ENCODE measurements at places on chromosomes 11 and 22.

DNA sequence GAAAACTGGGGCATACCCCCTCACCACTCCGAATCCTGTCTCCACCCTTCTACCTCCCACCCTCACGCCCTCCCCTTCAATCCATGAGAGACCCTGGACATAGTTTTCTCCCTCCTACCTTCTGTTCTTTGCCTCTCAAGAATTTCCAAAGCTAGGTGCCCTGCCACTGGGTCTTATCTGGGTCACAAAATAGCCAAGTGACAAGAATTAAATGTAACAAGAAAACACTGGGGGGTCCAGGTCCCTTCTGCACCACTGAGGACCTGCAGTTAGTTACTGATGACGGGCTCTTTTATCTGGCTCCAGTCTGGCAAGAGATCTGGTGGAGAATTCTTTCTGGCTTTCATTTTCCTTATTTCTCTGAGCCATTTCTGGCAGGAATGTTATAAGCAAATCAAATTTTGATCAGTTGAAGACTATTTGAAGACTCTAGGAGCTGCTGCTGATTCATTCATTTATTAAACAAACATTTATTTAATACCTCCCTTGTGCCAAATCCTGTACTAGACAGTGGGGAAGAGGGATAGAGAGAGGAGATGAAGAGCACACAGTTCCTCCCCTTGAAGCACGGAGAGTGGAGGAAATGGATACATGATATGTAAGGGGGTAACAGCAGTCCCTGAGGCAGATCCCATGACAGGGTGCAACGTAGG is 135.2 kb downstream of the RRAS2 start:
- no peak for DNase-seq

DNA sequence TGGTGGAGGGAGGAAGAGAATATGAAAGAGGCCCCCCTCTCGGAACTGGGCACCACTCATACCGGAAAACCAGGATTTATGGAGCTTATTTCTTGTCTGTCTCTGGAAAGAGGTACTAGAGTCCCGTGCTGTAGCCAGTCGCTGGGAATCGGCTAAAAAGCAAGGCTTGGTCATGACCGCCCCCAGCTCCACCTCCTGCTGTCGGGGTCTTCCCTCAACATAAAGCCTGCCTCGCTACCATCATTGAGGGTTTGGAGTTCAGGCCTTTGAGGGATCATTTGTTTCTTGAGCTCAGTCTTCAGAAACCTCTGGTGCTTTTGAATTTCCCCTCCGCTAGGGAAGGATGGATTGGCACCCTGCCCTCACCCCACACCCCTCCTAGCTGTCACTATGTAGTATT is 97.1 kb downstream of the TSPAN18 start:
- no peak for DNase-seq

GRCh38 chr11:14249121-14249963 is 109.6 kb downstream of the RRAS2 start:
- peak; percentile 75 for DNase-seq

GRCh38 chr11:103067118-103067517 is 24.8 kb downstream of the DCUN1D5 start:
- no peak for DNase-seq

GRCh38 chr11:126476266-126476924 is 120.9 kb downstream of the ST3GAL4 start:
- DNase-seq = no peak

DNA sequence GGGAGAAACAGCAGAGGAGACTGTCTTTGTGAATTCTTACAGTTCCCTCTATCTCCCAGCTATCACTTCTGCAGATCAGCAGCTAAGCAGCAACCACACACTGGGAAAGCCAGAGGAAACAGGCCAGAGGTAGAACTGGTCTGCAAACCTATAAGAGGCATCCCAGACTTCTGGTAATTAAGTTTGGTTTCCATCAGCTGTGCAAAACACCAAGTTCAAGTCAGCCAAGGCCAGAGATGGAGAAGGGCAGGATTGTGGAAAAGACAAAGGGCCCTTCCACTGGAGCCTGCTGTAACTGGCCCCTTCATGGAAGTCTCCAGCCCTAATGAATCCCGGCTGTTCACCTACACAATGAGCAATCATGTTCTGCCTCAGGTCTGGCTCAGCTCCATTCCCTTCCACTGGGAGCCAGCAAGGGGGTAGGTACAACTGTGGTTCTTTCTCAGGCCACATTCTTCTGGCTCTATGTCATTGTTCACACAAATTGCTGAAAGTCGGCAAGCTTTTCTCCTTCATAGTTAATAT is 4.6 kb upstream of the PAMR1 start:
- DNase-seq = no peak

DNA sequence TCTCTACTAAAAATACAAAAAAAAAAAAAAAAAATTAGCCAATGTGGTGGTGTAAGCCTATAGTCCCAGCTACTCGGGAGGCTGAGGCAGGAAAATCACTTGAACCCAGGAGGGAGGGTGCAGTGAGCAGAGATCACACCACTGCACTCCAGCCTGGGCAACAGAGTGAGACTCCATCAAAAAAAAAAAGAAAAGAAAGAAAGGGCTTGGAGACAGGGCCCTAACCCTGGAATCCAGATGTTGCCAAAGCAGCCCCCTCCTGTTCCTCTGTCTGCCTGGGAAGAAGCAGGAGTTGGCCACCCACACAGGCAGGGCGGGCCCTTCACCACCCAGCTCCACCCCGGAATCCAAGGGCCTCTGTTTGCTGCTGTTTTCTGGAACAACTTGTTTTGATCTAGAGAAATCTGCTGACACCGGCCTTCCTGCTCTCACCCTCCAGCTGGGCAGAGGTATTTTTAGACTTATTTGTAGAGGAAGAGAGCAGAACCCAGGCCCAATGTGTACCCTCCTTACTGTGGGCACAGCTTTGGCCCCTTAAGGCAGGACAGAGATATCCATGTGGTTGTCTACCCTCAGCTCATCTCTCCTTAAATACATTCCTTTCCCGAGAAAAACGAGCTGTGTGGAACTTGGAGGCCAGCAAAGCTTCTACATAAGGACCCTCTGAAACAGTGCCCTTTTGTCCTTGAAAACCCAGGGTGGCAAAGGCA is 2.7 kb upstream of the NEAT1 start:
- peak; percentile 82 for DNase-seq

DNA sequence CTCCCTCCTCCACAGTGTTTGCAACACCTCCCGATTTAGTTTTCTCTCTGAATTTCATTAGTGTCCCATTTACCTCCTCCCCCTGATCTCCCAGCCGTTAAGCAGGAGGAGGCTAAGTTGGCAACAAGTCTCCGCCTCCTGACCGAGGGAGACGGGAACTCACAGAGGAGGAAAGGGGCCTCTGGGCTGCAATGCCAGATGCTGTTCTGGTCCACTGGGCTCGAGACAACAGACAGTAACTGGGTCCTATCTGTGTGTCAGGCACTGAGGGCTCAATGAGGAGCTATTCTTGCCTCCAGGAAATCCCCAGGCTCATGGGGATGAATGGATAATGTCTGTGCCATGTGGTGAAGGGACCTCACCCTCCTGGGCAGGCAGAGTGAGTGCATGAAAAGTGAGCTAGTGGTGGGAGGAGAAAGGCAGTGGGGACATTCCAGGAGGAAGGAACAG is 228.1 kb downstream of the TENM4 start:
- no peak for DNase-seq

GRCh38 chr11:77557553-77557952 is 32.2 kb upstream of the AQP11 start:
- DNase-seq = peak; percentile 19

DNA sequence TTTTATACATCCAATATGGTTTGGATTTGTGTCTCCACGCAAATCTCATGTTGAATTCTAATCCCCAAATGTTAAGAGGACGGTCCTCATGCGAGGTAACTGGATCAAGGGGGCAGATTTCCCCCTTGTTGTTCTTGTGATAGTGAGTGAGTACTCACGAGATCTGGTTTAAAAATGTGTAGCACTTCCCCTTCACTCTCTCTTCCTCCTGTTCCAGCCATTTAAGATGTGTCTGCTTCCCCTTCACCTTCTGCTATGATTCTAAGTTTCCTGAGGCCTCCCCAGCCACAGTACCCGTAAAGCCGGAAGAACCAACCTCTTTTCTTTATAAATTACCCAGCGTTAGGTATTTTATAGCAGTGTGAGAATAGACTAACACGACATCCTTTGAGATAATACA is 98.6 kb downstream of the TTC28 start:
- DNase-seq = no peak

- no peak for DNase-seq
Measured at GRCh38 chr22:30336752-30337460, 10.2 kb upstream of the TBC1D10A start.

DNA sequence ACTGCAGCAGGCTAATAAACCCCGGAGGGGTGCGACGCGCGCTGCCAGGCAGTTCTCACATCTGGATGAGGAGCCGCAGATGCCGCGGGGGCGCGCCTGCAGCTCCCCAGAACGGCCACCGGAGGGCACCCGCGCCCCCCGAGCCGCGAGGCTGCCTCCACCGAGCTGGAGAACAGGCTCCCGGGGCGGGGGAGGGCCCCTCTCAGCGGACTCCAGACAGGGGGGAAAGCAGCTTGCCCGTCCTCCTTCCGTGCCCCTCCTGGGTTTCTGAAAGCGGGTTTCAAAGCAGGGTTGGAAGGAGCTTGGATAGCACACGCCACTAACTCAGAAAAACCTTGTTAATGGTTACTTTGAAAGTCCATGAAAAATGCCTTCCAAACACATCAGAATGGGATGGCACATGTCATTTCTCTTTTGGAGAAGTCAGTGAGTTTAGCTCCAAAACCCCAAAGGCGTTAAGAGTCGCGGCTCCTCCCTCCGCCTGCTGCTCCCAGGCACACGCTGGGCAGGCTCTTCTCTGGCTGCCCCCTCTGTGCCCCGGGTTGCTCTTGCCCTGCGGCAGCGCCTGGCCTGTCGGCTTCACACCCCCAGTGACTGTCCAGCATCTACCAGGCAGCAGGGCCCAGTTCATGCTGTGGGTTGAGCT is 317.8 kb downstream of the NTM start:
- DNase-seq = peak; percentile 23

DNA sequence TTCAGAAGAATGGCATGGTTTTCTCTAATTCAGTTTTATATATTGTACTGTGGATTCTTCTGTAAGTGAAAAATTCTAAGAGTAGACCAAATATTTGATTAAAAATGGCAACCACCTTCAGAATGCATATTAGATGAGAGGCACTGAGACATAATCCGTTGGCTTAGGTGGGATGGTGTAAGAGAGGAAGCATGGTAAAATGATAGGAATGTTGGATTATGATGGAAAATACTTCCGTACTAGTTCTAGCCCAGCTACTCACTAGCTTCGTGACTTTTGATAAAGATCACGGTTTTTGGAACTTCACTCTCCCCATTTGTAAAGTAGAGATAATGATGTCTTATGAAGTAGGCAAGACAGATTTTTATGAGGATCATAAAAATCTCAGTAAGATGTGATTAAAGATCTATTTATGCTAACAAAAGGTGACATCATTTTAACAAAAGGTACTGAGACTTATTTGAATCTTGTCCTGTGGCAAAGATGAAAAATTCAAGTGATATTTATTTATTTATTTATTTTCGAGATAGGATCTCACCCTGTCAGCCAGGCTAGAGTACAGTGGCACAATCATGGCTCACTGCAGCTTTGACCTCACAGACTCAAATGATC is 37.5 kb downstream of the UVRAG start:
- no peak for DNase-seq

GRCh38 chr11:29208117-29208516 is 808.7 kb downstream of the KCNA4 start:
- no peak for DNase-seq

- no peak for DNase-seq
Measured at GRCh38 chr22:19718456-19719049, 4.2 kb downstream of the SEPTIN5 start.

DNA sequence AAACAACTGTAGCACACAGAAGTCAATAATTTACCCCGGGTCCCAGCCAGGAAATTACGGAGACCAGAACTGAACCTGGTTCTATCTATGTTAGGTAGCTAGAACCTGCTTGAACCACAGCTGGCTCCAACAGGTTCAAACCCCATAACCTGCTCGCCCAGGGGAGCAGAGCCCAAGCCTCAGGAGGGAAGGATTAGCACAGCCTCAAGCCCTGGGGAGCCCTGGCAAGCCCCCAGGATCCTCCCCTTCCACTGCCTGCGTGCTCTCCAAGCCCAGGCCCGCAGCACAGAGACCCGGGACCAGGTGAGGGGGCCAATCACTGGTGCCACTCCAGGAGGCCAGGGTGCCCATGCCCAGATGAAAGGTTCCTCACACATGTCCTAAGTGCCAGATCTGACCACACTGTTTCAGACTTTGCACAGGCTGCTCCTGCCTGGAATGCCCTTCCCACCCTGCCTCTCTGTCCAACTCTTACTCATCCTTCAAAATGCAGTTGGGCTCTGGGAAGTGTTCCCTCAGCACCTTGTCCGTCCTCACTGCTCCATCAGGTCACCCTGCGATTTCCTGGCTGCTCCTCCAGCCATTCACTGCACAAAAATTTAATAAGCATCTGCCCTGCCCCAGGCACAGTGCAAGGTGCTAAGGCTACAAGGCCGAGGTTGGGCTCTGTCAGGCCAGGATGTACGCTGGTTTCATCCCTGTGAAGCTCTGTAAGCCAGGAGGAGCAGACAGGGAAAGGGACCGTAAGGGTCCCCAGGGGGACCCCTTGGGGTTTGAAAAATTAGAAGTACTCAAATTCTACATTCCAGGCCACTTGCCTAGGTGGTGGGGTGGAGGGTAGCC is 32.2 kb downstream of the ARRB1 start:
- DNase-seq = no peak

DNA sequence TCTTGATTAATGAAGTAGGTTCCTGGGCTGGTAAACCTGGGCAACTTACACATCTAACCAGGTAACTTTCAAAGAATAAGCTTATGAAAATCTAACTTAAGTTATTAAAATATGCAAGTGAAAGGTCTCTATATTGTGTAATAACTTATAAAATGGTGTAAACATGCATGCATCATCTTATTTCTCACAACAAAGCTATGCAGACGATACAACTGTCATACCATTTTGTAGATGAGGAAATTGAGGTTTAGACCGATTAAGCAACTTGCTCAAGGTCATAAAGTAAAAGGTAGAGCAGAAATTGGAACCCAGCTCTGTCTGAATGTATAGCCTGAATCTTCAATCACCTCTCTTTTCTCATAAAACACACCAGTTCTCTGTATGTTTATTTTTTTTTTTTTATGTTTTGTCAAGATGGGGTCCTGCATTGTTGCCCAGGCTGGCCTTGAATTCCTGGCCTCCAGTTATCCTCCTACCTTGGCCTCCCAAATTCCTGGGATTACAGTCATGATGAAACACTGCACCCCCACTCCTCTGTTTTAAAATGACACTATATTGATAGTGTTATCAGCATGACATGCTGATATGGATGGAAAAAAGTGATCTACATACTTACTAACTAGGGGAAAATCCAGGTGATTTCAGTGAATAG is 109.6 kb downstream of the SGSM3 start:
- DNase-seq = no peak

DNA sequence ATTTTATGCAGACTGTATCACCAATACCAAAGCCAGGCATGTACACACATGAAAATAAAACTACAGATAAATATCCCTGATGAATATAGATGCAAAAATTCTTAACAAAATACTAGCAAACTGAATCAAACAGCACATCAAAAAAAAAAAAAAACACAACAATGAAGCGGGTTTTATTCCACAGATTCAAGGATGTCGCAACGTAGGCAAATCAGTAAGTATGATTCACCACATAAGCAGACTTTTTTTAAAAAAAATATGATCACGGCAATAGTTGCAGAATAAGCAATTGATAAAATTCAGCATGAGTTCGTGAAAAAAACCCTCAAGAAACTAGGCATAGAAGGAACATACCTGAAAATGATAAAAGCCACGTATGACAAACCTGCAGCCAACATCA is 21.3 kb downstream of the OR51F1 start:
- no peak for DNase-seq

GRCh38 chr11:88414981-88415413 is 77.5 kb upstream of the CTSC start:
- no peak for DNase-seq

- DNase-seq = no peak
Measured at GRCh38 chr11:23211221-23211620, 350.9 kb upstream of the CCDC179 start.

GRCh38 chr11:67538306-67538705 is 15.1 kb upstream of the CABP2 start:
- DNase-seq = no peak

Measured in HAP-1 (cell line).